CD4-positive, alpha-beta T cell treated with Interleukin-12 subunit alpha and Interleukin-12 subunit beta, for 1 hour (primary cell): ENCODE measurements at places on chromosomes 5 and 9.

GRCh38 chr5:130324953-130325671 is 420.8 kb downstream of the CHSY3 start:
- DNase-seq: no peak

- no peak for DNase-seq
Observed at GRCh38 chr5:66718374-66719002, 122.3 kb downstream of the MAST4 start.

- no peak for DNase-seq
Observed at GRCh38 chr5:162514116-162514515, 446.5 kb downstream of the GABRG2 start.

GRCh38 chr9:86341007-86341491 is 13.2 kb downstream of the TUT7 start:
- no peak for DNase-seq
